Fibroblast of lung (primary cell): ENCODE measurements at places on chromosomes 13 and 19. TPM values are rescaled to one million over a fixed set of nuclear protein-coding genes. Genes with fewer than 3 reads are reported as not detected.
A peak's percentile ranks its signal among the peaks of the same experiment; 100 is the strongest.

The PDX1 gene
- total RNA-seq: not detected in 2 replicates

The NPAS1 gene
- 0.26 and 0.33 TPM in 2 replicates for total RNA-seq

The HOMER3 gene
- 60.1 and 70.2 TPM in 2 replicates for total RNA-seq

The OVOL3 gene
- not detected in 2 replicates for total RNA-seq

The ZIK1 gene
- total RNA-seq: 7.1 and 7.2 TPM in 2 replicates

The IL11 gene
- 0.66 and 1.0 TPM in 2 replicates for total RNA-seq

The REXO1 gene
- 4.1 and 6.8 TPM in 2 replicates for total RNA-seq

The OLFM2 gene
- total RNA-seq: 0.66 and 1.0 TPM in 2 replicates

The KL gene
- total RNA-seq: under 0.01 and 0.17 TPM in 2 replicates

The ZNF99 gene
- total RNA-seq: under 0.01 TPM in 1 of 2 replicates, not detected in the other

The CYP4F2 gene
- total RNA-seq: not detected in 2 replicates

The BRSK1 gene
- 3.9 and 5.1 TPM in 2 replicates for total RNA-seq

The IGSF23 gene
- 0.26 and 0.33 TPM in 2 replicates for total RNA-seq

The URAD gene
- total RNA-seq: not detected in 2 replicates

The SMIM44 gene
- total RNA-seq: not detected in 2 replicates

The SGCG gene
- 1.5 and 8.5 TPM in 2 replicates for total RNA-seq

GRCh38 chr13:33072282-33072681 is 56.1 kb downstream of the KL start:
- no peak for DNase-seq

DNA sequence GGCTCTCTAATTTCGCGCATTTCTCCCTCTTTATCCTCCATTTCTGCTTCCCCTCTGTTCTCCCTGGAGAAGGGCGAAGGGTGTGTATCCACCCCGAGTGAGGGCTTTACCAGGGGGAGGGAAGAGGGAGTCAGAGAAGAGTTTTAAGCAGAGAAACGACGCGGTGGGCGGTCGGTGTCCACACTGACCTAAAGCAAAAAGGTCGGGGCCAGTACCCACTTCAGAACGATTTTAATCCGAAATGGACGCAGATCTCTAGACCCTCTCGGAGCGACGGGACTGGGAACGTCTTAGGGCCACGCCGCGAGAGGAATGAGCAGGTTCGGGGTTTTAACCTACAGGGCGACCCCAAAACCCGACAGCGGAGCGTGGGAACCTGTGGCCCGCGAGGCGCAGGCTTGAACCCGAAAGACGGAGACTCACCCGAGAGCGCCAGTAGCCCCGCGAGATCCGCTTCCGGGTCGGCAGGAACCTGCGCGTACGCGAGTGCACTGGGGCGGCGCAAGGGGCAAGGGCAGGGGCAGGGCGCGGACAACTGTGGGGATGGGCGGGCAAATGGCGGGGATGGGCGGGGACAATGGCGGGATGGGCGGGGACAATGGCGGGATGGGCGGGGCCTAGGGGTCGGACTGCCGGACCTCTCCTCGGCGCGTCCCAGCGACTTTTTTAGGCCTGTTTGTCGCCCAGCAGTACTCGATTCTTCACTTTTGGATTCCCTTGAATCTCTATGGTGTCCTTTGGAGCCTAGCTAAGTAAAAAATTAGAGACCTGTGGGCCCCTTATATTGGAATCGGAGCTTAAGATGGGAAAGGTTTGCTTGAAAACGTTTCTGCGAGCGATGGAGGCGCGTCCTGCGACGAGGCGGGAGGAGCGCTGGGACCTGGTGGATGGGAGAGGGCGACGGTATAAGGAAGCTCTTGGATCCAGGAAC is at the start of gene ZNF677:
Gene ZNF677 (minus strand): TSS at position 463 of the 931 bp plus-strand sequence. CDS start 3,323 bp downstream, outside the sequence.
- DNase-seq: peak; percentile 81

DNA sequence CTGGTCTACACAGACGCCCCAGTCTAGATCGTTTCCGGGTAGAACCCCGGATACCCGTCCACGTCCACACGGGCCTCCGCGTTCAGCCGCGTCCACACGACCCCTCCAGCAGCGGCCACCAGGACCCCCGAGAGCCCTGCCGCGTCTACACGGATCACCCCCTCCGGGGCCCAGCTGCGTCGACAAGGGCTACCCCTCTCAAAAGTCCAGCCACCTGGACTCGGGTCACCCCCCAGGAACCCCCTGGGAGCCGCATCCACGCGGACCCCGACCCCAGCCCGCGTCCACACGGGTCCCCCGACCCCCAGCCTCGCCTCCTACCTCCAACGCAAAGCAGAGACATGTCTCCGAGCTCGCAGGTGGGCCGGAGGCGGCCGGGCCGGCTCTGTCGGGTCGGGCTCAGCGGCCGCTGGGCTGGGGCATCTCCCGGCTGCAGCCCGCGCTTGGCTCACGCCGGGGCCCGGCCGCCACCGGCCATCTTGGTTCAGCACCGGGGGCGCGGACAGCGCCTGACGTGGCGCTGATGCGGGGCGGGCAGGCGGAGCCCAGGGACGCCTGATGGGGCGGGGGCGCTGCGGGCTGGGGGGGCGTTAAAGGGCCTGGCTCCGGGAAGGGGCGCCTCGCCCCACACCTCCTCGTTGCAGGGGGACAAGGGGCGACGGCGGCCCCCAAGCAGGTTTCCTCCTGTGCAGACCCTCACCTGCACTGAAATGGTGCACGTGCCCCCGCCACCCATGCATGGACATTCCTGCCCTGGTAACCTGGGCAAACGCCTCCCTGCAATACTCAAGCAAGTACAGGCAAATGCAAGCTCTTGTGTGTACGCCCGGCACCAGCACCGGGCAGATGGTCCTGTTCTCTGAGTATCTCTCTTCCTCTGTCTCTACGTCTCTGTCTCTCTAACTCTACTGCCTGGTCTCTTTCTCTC is at the start of gene UNC13A:
Gene UNC13A (minus strand): TSS at position 498 of the 928 bp plus-strand sequence. CDS start 155 bp downstream, at position 343.
- peak; percentile 20 for DNase-seq

- DNase-seq: no peak
Measured at GRCh38 chr13:87554045-87554444, 117.1 kb upstream of the SLITRK5 start.

GRCh38 chr13:29165840-29166239 is 345.7 kb downstream of the MTUS2 start:
- DNase-seq: no peak

- DNase-seq: peak; percentile 100
Measured at GRCh38 chr19:4471403-4472173, 509 bp upstream of the HDGFL2 start.

DNA sequence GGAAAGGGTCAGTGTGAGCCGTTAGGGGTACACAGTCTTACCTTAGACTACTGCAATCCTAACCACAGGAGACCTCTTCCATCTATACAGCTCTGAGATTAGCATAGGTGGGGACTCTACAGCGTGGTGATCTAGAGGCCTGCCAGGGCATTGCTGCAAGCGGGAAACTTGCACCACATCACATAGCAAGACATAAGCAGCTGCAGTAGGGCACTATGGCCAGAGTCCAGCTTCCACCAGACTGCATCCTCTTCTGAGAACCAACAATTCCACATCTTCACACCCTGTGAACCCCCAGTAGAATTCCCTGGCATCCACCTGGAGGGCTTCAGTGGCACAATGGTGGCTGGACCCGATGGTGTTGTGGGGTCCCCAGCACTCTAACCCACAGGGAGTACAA is 1564.3 kb upstream of the PRR20A start:
- DNase-seq: no peak

DNA sequence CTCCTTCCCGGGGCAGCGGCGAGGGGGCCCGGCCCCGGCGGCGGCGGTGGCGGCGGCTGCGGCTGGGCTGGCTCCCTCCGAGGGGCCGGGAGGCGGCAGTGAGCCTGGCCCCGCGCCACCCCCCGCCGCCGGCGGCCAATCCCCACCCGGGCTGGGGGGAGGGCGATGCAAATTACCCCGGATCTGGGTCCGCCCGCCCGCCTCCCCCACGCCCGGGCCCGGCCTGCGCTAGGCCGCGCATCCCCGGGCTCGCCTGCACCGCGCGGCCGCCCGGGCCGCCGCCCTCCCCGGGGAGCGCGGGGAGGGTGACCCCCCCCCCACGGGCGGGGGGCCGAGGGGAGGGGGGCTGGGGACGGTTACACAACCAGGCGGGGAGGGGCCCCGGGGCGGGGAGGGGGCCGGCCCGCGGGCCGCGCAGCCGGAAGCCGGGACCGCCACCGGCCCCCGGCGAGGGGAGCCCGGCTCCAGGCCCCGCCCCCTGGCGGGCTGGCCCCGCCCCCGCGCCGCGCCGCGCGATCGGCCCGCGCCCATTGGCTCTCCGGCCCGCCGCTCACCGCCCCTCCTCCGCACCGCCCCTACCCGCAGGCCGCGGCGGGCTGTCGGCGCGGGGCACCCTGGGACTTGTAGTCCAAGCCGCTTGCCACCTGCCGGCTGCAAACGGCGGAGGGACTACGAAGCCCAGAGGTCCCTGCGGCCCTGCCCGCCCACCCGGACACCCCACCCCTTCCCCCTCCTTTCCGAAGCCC is 1.1 kb downstream of the ZBTB7A start:
- DNase-seq: peak; percentile 98

DNA sequence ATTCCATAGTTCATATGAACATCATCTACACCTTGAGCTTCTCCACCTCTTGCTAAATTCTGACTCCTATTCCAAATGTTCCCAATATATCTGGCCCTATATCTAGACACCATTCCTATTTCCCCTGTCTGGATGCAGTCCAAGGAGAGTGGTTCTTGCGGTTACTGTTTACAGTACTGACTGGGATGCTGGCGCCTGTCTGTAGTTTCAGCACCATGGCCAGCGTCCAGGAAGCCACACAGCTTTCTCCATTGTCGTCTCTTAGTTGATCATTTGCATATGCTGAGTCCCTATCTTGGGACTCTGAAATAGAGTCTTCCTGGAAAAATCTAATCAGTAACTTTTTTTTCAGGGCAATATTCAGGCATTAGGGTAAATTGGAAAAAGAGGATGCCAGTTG is 14.9 kb downstream of the LAIR2 start:
- peak; percentile 27 for DNase-seq

DNA sequence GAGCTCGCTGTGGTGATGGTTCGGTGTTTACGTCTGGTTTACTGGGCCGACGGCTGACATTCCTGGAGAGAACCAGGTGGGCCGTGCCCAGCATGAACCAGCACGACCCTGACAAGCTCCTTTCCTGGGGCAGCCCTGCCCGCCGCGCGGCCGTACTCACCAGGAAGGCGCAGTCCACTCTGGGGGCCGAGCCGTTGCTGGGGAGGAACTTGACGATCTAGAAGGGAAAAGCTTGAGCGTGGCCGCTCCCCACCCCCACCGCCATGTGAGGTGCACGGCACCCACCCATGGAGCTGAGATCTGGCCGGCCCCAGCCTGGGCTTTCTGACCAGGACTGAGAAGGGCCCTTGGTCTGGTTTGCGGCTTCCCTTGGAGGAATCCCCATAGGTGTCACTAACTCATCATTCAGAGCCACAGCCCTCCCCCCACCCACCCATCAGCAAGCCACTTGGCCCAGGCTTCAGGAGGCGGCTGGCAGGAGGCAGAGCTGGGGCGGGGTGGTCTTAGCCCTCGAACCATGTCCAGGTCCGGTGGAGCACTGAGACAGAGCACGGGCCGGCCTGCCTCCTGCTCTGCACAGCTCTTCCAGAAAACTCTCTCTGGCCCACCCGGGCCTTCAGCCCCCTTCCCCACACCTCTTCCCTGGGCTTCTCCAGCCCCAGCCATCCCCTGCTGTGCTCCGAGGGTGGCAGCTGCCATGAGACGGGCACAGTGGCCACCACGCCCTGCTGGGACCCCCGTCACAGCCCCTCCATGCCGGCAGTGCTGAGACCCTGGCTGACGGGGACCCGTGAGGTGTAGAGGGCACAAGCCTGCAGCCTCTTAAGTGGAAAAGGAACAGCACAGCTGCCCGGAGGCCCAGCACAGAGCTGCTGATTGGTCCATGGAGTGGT is 6.2 kb downstream of the ATP4B start:
- DNase-seq: no peak

- DNase-seq: no peak
Measured at GRCh38 chr19:999379-999719, 870 bp upstream of the GRIN3B start.

DNA sequence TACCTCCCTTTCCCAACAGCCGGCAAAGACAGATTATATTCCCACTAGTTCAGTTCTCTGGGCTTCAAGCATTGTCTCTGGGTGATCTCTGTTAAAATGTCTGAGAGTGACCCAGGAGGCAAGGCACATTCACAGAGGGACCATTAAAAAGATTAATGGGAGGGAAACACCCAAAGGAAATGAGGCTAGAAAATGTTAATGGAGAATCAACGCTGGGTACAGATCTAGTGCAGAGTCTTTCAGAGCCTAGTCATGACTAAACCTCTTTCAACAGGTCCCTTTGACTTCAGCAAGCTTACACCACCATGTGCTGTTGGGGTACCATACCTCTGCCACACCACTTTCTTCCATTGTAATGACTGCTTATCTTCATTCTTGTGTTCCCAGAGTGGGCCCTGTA is 358.6 kb downstream of the DCT start:
- no peak for DNase-seq

DNA sequence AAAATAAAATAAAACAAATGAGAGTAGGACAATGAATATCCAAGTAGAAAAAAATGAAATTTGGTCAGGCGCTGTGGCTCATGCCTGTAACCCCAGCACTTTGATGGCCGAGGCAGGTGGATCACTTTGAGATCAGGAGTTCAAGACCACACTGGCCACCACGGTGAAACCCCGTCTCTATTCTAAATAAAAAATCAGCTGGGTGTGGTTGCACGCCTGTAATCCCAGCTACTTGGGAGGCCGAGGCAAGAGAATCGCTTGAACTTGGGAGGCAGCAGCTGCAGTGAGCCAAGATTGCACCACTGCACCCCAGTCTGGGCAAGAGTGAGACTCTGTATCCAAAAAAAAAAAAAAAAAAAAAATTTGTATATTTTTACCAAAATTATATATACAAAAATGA is 18.2 kb upstream of the ZMYM5 start:
- DNase-seq: no peak

DNA sequence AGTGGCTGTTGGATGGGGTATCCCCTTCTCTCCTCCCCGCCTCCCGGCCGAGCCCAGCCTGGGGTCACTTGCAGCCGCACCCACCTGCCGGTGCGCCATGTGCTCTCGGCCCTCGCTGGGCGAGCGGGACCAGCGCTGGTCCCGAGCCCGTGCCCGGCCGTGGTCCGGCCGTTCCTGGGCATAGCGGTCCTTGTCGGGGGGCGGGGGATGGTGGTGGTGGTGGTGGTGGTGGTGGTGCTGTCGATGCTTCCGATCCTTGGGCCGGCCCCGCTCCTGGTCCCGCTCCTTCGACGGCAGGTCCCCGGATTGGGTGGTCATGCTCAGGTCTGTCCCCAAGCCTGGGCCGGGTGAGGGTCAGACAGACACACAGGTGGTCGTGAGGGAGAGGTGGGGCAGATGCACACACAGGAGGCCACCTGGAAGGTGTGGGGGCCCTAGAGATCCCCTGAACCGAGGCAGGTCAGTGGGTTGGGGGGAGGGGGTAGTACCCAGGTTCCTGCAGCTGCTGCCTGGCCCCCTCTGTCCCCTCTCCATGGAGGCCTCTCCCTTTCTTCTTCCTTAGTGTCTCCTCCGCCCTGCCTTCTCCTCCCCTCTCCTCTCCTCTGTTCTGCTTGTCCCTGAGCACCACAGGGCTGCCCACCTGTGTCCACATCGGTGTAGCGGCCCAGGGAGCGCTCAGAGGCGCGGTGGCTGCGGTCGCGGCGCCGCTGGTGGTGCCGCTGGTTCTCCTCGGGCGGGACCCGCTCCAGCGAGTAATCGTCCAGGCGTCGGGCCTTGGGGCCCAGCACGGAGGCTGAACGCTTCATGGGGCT is 58.7 kb downstream of the IER2 start:
- no peak for DNase-seq

GRCh38 chr19:49546825-49547565 is 19.2 kb downstream of the RCN3 start:
- peak; percentile 79 for DNase-seq
